ENCODE measurements at places on chromosomes 12 and 14.

GRCh38 chr14:39998854-39999253 lies 566.6 kb upstream of the FBXO33 start:
- no peak for DNase-seq

- DNase-seq = no peak
Observed at GRCh38 chr12:41772478-41772877, 372.2 kb downstream of the GXYLT1 start.

DNA sequence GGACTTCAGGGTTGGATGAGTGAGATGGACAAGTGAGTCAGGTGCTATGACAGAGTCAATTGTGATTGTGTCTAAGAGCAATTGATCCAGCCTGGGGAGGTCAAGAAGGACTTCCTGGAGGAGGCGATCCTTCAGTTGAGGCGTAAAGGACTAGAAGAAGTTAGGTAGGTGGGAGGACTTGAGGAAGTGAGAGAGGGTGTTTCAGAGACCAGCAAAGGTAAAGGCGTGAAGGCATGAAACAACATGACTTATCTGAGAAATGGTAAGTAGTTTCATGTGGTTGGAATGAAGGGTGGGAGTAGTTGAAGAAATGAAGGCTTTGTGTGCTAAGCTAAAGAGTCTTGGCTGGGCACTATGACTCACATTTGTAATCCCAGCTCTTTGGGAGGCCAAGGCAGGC lies 48.9 kb upstream of the PPP1CC start:
- no peak for DNase-seq

GRCh38 chr12:96981911-96982310 lies 74.9 kb downstream of the NEDD1 start:
- DNase-seq = no peak

DNA sequence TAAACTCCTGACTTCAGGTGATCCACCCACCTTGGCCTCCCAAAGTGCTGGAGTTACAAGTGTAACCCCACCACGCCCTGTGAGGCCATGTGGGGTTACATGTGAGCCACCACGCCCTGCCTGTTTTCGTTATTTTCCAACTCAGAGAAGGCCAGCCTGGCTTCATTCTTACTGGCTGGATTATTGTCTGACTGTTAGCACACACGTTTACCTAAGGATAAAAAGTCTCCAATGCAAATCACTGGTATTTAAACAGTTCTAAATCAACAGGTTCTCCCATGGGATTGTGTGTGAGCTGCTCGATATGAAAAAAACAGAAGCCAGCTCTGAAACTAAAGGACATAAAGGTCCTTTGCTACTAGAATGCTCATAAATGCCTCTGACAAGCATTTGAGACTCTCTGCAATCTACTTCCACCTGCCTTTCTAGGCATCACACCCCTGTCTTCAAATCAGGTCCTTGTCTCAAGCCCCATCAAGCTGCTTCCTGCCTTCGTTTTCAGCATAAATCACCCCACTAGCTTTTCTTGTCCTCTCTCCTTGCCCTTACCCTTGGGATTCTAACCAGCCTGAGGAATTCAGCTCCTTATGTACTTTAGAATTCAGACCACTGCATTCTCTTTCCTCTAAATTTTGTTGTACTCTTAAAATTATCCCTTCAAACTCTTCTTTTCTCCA lies 265.0 kb downstream of the DUSP6 start:
- no peak for DNase-seq

DNA sequence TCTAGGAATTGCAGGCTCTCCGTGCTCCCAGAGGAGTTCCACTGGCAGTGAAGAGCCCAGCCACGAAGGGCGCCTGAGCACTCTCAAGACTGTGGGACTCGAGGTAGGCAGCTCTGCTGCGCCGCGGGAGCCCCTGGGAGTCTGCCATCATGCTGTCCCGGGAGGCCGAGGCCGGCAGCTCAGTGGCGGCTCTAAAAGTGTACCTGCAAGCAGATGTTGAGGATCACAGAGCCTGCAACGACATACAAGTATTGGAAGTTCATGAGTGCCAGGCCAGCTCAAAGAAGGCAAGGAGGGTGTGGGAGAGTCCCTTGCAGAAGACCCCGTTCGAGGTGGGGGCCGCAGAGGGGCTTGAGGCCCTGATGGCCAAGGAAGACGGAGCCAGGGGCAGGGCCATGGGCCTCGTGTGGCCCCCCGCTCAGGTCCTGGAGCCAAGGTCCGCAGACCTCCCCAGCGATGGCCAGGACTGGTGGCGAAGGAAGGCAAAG lies 62.7 kb downstream of the MUCL1 start:
- no peak for DNase-seq

DNA sequence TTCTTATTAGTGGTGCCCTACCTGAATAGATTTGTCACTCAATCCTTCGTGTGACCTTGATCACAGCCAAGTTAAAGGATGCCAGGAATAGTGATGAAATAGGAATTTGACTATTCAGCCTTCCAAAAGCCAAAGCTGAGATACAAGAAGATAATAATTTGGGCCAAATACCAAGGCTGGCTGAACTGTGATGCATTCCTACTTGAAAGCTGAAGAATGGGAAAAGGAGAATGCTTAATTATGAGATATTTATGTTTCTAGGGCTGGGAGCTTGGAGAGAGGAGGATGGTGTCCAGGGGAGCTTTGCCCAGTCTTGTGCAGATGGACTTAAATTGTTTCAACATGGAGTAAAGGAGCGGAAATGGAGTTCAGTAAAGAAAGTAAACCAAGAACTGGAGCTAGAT lies 5.2 kb downstream of the RNASE7 start:
- DNase-seq = no peak

DNA sequence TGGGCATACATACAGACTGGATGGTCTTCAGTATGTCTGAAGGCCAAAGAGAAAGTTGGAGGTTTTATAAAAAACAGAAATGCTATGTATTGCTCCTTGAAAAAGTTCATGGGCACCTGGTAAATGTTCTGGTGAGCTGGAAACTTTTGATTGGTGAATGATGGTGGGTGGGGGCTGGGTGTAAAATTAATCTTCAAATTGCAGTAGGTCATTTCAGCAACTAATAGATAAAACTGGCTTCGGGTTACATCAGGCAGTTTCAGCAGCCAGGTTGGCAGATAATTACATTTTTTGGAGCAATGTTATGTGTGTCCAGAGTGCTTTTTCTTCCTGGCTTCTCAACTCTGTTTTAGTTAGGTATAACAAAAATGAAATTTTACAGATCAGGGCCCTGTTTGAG lies 35.3 kb downstream of the SDR9C7 start:
- no peak for DNase-seq

DNA sequence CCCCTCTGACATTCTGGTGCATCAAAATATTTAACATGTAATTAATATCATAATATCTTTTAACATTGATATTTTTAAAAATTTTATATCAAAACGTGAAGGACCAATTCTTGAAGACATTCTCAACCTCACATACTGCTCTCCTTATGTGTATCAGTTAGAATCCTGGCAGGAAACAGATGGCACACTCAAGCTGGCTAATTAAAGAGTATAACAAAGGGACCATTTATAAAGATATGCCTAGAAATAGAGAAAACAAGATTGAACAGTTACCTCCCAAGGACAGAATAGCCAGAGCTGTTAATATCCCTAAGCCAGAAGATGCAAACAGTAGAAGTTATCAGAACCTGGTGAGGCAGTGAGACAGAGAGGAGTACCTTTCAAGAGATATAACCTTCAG lies 368.7 kb downstream of the NELL2 start:
- no peak for DNase-seq

- no peak for DNase-seq
Observed at GRCh38 chr12:76863837-76864236, 15.0 kb downstream of the CSRP2 start.

- no peak for DNase-seq
Observed at GRCh38 chr12:75783093-75783877, 248.3 kb downstream of the PHLDA1 start.

- no peak for DNase-seq
Observed at GRCh38 chr14:46401066-46401465, 250.5 kb downstream of the RPL10L start.

DNA sequence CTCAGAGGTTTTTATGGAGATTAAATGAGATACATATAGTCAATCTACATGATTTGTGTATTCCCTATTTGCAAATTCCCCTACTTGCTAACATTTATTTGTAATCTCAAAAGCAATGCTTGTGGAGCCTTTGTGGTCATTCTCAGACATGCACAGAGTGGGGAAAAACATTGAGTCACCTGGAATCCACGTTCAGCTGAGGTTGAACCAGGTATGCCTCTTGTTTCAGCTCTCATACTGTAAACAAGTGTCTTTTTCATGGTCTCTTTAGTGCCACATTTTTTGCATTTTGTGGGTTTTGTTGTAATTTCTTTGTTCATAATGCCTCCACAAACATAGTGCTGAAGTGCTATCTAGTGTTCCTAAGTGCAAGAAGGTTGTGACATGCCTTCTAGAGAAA lies 181.9 kb downstream of the BCAT1 start:
- no peak for DNase-seq

DNA sequence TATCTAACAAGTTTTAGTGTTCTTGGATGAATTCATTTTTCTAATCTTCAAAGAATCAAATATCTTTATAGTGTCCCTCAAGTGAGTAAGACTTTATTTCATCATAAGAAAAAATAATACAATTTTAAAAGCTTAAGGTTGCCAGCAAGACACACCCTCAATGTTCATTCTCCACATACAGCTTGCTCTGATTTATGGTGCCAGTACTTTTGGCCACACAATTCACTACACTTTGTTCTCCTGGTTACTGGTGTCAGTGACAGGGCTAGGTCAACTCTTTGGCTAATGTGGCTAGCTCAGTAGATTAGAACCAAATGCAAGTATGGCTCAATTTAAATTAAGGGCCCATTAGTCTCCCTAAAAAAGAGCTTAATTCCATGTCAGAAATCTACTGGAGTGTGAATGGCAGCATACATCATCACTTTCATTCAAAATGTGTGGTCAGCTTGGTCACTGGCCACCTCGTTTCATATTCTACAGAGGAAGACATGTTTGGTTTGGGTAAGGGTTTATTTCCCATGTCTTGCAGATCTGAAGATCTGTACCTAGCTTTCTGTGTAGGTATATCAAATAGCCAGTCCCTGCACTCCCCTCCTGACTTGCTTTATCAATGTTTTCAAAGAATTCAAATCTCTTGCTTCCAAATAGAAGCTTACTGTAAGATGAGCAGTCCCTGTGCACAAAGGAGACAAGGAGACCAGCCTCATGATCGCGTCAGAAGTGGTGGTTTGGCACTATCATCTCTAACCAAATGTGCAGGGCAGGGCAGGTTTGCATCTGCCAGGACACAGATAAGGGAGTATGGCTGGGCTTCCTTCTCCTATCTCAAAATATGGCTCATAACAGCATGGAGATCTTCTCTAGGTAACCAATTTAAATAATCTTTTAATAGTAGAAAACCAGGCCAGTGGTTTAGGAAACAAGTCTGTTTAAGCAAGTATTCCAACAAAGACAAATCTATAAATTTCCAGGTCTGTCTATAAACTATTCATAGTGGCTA lies 31.3 kb downstream of the HECTD4 start:
- no peak for DNase-seq

DNA sequence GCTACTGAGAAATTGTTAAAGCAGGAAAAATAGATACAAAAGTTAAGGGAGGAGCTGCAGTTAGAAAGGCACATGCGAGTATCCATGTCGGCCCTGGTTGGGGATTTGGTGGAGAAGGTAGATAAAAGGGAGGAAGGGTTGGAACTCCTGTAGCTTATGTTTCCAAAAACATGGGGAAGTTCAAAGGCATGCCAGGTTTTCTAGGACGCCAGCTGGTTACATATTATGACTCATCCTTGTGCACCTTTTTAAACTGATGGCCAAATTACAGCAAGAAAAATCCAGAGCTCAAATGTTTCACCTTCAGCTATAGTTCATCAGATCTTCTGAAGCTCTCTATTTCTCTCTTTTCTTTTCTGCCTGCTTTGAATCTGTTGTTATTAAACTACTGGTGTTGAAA lies 13.2 kb upstream of the MAP4K5 start:
- no peak for DNase-seq

DNA sequence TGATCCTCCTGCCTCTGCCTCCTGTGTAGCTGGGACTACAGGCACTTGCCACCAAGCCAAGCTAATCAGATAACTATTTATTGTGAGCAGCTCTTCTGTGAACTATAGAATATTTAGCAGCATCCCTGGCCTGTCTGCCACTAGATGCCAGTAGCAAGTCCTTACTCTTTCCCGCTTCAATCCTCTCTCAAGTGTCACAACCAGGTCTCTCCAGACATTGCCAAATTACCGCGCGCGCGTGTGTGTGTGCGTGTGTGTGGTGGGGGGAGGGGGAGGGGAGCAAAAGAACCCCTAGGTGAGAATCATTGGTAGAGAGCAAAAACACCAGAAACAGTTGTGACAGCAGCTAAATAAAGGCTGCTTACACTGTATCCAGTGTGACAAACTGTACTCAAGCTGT lies 49.9 kb downstream of the PPP2R5E start:
- DNase-seq = no peak

- peak; percentile 28 for DNase-seq
Observed at GRCh38 chr12:54135621-54136350, 53.0 kb downstream of the SMUG1 start.

DNA sequence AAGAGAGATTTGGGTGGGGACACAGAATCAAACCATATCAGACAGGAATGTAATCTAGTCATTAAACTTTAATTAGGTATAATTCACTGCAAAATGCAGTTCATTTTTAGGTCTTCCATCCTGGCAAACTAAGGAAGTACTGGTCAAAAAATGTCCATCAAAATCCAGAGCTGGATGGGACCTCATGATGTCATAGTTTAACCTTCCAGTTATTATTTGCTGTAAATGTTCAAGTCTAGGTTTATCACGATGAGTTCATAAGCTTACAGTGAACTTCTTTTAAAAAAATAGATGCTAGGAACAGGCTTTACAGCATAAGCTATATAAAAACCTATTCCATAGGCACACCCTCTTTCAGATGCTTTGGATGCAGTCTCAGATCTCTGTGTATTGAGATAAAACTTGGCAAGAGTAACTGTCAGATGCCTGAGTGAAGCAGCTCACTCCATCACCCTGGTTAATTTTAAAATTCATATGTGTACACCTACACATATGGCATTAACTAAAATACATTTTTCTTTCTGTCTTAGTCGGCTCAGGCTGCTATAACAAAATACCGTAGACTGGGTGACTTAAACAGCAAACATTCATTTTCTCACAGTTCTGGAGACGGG lies 7.9 kb downstream of the SSPN start:
- DNase-seq = no peak

DNA sequence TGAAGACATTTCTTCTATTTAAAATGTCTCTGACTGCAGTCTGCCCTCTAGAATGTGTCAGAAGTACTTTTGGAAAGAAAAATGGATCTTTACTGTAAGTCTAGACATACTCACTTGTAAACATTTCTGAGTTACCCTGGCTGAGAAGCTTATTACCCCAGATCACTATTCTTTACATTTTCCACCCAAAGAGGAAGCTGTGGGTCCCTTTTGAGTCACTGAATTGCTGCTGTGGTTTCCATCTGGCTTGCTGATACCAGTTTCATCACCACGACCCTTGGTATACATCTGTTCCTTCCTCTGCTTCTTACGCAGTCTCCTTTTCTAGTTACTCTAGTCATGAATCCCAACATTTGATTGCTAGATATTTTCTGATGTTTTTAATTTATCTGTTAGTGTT lies 20.2 kb upstream of the CLEC4D start:
- DNase-seq = no peak

DNA sequence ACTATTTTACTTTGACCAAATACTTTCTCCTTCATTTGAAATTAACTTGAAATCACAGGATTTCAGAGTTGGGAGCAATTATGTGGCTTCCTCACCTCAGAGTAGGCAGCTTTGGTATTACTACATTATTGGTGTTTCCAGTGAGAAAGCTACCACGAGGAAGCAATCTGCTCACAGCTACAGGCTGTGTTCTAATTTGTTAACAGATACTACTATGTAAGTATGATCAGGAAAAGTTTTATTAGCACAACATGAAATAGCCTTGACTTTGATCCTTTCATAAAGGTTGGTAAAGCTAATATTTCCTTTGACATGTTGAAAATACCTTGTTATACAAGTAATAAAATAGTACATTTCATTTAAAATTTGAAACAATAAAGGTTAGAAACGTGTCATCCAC lies 30.6 kb downstream of the TAOK3 start:
- no peak for DNase-seq
